ENCODE measurements at places on chromosomes 11 and 22.

- DNase-seq: no peak
Observed at GRCh38 chr22:24418786-24419474, 8.5 kb upstream of the ADORA2A start.

- no peak for DNase-seq
Observed at GRCh38 chr11:128424851-128425285, 162.5 kb downstream of the ETS1 start.

- no peak for DNase-seq
Observed at GRCh38 chr11:64286801-64287159, 1.1 kb downstream of the GPR137 start.

- no peak for DNase-seq
Observed at GRCh38 chr11:20739577-20739976, 70.2 kb downstream of the NELL1 start.

DNA sequence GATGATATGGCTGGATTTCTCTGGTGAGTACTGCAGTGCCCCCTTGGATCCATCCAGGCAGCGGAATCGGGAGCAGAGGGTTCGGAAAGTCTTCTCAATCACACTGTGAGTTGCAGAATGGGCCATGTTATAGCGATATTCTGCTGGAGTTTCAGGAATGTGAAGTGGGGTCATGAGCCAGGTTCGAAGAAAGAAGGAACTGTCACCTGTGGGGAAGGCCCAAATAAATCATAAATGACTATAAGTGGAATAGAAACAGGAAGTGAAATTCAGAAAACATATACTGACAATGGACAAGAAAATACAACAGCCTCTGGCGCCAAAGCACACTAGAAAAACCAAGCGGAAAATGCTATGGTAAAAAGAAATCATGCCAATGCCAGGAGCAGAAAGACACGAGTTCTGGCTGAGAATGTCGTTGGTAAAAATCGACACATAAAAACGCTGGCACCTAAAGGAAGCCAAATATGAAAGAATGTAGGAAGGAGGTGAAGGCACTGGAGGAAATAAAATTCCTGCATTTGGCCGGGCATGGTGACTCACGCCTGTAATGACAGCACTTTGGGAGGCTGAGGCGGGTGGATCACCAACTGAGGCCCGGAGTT, 10.0 kb upstream of the AMBRA1 start:
- no peak for DNase-seq

DNA sequence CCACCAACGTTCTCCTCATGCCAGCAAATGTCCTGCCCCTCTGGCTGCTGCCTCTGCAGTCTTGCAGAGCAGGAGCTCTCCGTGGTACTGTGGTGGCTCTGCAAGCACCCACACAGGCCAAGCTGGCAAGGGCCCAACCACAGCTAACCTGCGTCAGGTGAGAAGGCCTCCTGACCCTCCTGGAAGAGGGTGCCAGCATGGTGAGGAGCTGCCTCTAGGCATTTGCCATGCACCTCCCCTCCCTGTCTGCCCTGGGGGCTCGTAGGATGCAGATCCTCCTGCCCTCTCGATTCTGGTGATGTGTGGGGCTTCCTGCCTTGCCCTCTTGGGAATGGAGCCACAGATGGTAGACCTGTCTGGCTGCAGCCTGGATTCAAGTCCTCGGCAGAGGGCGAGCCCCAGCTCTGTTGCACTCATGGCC, 1408.8 kb downstream of the TBC1D22A start:
- DNase-seq: no peak

DNA sequence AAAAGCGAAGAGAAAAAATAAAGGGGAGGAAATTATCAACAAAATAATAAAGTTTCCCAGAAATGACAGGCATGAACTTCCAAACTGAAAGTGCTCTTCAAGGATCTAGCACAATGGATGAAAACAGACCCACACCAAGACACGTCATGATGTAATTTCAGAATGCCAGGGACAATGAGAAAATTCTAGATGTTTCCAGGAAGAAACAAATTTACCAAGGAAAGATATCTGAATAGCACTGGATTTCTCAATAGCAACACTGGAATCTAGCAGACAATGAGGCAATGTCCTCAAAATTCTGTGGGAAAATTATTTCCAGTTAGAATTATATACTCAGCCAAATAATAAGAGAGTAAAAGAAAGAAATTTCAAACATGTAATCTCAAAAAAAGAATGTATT, 46.0 kb downstream of the DENND5A start:
- DNase-seq: no peak

GRCh38 chr11:78821371-78822306, 247.0 kb upstream of the NARS2 start:
- DNase-seq: no peak

- no peak for DNase-seq
Observed at GRCh38 chr11:13073119-13073981, 64.2 kb downstream of the RASSF10 start.

- no peak for DNase-seq
Observed at GRCh38 chr11:77027275-77027674, 6.9 kb upstream of the B3GNT6 start.

DNA sequence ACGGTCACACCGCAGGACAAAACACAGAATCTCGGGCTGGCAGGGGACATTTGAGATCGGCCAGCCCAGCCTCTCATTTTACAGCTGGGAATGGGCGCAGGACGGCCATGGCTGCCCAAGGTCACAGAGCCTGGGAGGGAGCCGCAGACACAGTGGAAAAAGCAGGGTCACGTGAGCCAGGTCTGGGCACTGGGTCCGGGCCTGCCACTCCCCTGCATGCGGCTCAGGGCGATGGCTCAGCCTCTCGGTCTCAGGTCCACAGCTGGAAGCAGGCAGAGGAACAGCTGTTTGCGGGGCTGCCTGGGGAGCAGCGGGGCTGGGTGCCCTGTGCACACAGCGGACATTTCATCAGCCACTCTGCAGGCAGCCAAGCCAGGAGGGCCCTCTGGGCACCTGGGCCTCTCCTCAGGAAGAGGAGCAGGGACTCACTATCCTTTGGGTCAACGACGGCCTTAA, 10.4 kb upstream of the PPARA start:
- no peak for DNase-seq

GRCh38 chr22:33806191-33806590, 114.1 kb downstream of the LARGE1 start:
- DNase-seq: no peak

- no peak for DNase-seq
Observed at GRCh38 chr11:107619926-107620325, 29.0 kb downstream of the ELMOD1 start.

GRCh38 chr22:26825960-26826935, 168.9 kb downstream of the MIAT start:
- no peak for DNase-seq

DNA sequence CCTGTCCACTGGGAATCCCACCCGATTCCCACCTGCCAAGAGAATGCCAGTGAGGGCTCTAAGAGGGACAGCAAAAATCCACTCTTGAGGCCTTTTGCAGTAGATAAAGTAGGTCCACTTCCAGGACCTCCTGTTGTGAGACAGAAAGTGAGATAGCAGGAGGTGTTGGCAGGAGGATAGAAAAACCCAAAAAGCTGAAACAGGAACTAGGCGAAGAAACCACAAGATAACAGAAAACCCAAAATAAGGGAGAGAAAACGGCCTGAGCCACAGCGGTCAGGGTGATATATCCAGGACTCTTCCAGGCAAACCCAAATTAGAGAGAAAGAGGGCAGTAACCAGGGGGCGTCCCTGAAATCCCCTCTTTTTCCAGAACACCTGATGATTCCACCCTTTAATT, 79.7 kb upstream of the LINC01488 start:
- DNase-seq: no peak

DNA sequence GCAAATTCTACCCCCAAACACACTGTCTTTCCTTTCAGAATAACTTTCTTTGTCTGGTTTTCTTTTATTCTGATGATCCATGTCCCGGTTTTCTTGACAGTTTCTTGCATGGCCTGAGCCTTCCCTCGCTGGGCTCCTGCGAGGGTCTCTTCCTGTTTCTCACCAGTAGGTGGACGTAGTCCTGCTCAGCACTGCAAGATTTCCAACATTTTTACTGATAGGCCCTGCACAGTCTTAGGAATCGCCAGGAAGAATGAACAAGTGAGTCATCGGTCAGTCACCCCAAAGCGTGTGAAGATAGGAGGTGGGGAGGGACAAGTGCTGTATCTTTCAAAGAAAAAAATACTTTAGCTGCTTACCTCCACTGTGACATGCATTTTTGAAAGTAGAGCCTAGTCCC, 16.9 kb upstream of the KIRREL3 start:
- no peak for DNase-seq

- DNase-seq: no peak
Observed at GRCh38 chr11:297051-297585, 2.2 kb downstream of the IFITM5 start.

DNA sequence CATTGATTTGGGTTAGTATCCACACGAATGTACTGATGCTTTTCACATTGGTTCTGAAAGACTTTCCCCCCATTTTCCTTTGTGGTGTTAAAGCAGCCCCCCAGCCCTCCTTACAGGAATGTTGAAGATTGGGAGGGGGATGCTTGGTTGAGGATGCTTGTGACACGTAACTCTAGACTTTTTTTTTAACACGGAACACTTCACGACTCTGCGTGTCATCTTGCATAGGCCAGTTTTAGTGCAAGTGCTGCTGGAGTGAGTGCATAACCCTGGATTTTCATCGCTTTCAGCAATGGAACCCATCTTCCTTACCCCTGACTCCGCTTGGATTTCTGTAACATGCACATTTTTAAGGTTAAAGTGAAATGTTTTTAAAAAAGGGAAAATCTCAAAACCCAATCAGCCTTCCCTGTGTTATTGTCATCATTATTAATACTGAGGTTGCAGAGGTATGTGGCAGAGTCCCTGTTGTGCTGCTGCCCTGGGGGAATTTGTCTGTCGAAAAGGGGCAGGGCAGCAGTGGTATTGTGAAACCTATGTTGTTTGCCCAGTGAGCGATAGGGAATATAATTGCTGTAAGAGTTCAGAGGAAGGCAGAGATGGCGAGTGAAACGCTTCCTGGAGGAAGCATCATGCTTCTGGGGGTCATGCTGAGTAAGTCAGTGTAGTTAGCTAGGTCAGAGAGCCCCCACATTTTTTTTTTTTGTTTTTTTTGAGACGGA, 12.1 kb downstream of the CECR2 start:
- DNase-seq: no peak

- DNase-seq: no peak
Observed at GRCh38 chr11:134539285-134539684, 127.2 kb upstream of the B3GAT1 start.

- DNase-seq: no peak
Observed at GRCh38 chr22:23531283-23531956, 48.7 kb downstream of the IGLL1 start.

GRCh38 chr11:33893711-33894397, 2.0 kb upstream of the LMO2 start:
- no peak for DNase-seq

GRCh38 chr11:39102236-39102635, 2357.2 kb downstream of the LRRC4C start:
- no peak for DNase-seq

GRCh38 chr22:41505511-41506220, 36.7 kb downstream of the ACO2 start:
- DNase-seq: no peak

DNA sequence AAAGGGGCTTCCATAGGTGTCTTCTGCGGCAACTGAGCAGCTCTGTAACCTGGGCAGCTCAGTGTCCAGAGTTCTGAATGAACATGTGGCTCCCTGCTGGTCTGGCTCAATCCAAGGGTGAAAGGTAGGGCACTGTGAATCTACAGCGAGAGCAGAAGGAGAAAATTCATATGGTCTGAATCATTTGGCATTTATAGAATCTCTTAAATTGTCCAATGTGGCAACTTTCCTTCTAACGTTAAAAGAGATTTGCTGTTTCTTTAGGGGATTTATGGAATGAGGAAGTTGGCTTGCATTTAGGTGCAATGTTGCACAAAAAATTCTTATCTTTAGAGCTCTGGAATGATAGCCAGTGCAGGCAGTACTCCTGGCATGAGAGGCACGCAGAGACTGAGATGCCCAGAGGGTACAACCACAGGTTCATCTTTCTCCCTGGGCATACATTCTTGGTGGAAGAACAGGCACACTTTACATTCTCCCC, 17.0 kb downstream of the ATXN10 start:
- DNase-seq: no peak

GRCh38 chr22:35335936-35336781, 36.5 kb downstream of the TOM1 start:
- DNase-seq: no peak
